ENCODE measurements at places on chromosomes 4 and X.

DNA sequence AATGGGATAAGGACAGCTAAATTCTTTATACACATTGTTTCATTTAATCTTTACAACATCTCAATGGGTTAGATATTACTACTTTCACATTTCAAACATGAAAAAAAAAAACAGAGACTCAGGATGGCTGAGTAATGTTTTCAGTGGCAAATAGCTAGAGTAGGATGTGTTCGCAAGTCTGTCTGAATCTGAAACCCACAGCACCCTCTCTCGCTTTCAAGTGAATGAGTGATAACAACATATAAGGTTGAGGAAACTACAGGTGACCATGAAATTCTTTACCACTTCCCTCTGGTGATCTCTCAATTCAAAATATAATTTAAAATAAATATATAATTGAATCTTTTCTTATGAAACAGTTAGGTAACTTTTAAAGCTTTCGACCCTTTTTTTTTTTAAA lies 162.6 kb downstream of the PRR32 start:
- DNase-seq, result no peak

DNA sequence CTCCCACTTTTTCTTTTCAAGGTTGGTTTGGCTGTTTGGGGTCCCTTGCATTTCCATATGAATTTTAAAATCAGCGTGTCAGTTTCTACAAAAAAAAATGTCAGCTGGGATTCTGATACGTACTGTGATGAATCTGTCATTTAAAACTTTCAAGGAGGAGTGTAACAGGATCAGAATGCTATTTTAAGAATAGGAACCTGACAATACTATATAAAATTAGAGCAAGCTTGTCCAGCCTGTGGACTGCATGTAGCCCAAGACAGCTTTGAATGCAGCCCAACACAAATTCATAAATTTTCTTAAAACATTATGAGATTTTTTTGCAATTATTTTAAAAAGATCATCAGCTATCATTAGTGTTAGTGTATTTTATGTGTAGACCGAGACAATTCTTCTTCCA lies 56.5 kb downstream of the TMEM164 start:
- DNase-seq, result no peak

DNA sequence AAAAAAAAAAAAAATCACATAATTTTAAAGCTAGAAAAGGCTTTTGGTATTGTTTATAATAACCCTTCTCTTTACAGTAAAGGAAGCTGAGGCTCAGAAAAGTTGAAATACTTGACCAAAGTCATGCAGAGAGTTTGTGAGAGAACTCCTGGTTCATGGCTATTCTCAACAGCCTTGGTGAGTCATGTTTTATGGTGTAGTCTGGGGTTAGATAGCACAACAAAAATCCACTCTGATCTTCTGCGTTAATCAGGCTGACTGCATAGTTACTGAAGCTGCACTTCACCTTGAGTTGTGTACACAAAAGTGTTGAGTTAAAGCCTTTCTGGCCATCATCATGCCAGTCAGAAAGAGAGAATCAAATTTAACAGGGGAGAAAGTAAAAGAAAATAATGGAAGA lies 19.3 kb upstream of the SFRP2 start:
- no peak for DNase-seq

DNA sequence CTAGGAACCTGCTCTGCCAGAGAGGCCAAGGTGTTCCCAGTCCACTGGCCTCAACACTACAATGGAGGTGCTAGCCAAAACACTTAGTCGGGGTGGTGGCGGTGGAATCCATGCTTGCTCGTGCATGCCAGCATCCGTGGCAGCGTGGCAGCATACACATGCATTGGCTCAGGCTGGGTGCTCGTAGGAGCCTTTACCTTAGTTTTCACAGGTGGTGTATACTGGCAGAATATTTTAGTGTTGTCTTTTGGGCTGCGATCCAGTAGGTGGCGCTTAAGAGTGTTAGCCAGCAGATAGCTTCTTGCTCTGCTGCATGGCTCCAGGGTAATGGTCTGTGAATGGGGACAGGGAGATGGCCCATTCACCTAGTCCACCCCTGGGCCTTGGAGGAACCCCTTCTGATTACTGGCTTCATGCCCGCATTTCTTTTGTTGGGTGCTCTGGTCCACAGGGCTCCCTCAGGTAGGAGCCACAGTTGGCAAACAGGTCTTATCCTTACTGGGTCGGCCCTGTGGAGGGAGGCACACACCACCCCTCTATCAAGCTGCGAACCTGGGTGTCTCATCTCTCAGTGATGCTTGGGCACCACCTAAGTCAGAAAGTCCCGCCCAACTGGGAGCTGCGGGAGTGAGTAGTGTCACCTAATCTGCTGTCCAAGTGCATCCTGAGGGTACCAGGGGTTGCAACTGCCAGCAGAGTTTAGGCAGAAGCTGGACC lies 40.0 kb downstream of the RIPPLY1 start:
- no peak for DNase-seq

GRCh38 chr4:81639248-81639647 lies 167.5 kb upstream of the RASGEF1B start:
- no peak for DNase-seq

DNA sequence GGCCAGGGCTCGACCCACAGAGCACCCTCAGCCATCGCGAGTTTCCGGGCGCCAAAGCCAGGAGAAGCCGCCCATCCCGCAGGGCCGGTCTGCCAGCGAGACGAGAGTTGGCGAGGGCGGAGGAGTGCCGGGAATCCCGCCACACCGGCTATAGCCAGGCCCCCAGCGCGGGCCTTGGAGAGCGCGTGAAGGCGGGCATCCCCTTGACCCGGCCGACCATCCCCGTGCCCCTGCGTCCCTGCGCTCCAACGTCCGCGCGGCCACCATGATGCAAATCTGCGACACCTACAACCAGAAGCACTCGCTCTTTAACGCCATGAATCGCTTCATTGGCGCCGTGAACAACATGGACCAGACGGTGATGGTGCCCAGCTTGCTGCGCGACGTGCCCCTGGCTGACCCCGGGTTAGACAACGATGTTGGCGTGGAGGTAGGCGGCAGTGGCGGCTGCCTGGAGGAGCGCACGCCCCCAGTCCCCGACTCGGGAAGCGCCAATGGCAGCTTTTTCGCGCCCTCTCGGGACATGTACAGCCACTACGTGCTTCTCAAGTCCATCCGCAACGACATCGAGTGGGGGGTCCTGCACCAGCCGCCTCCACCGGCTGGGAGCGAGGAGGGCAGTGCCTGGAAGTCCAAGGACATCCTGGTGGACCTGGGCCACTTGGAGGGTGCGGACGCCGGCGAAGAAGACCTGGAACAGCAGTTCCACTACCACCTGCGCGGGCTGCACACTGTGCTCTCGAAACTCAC lies 3.6 kb downstream of the MID1IP1 start:
- DNase-seq, result no peak

DNA sequence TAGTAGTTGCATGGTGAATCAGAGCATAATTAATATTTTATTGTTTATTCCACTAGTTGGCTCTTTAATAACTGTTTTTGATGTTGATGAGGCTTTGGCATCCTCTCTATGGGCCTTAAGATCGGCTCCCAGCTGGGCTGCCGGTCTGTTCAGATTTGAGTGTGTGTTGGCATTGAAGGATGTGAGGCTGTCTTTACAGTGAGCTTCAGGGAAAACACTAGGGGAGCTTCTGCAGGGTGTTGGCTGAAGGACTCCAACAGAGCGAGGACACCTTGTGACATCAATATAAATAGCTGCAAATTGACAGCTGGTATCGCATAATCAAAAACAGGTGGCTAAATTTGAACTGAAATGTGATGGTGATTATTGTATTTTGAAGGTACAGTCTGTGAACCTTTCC lies 322.0 kb downstream of the FSTL5 start:
- no peak for DNase-seq

DNA sequence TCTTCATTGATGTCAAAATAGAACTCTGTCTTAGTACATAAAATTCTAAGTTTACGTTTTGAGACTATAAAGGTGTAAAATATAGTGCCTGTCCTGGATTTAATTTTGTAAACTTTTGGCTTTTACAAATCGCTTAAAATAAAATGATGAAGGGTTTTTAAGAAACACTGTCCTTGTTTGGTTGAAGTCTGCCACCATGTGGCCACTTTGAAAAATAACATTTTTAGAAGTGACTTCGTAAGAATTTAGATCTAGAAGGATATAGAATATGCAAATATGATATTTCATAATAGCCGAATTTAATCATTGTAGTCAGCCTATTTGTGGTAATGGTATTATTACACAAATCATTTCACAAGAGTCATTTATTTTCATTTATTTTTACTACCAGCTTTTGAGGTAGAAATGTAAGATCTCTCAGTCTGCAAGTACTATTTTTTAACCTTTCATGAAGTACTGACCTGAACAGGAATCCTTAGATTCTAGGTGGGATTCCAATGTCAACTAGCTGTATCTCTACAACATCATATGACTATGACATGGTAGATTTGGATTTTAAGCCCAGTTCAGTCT lies 31.0 kb upstream of the FAT4 start:
- no peak for DNase-seq

- DNase-seq, result no peak
These were observed 5.8 kb downstream of the SRPX start for GRCh38 chrX:38214551-38215531.

GRCh38 chr4:128556756-128557155 lies 252.7 kb upstream of the JADE1 start:
- DNase-seq, result no peak

GRCh38 chr4:9976293-9976692 lies 45.0 kb downstream of the SLC2A9 start:
- no peak for DNase-seq

DNA sequence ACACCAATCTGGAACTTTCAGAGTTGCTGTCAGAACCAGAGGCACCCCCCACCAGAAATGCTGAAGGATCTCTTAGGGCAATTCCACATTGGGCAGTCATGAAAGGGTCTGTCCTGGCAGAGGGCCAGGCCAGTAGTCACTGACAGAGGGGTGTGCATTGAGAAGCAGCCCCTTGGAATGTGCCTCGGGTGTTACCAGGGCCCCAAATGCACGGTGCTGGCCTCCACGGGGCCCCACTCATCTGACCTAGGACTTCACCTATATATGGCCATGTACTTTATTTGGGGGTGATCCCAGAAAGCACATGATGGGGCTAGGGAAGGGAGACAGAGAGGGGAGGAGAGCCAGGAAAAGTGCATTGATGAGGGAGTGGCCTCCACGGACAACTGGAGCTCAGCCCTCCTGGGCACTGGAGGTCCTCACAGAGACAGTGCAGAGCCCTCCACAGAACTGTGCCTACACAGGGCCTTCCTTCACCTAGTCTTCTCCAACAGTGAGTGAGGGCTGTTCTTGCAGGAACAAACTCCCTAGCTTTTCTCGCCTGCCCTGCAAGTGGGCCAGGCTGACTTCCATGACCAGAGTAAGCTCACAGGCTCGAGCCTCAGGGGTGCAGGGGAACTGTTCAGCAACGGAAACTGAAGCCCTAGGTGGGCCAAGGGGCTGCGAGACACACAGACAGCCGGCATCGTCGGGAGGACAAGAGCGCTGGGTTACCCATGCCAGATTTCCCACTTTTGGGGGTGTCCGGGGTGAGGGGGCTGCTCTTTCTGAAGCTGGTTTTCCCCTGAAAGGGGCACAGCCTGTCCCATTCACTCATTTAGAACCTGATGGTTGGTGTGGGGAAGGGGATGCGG lies 136.2 kb downstream of the HMX1 start:
- no peak for DNase-seq

GRCh38 chrX:21398426-21398825 lies 24.2 kb downstream of the CNKSR2 start:
- no peak for DNase-seq

Measured in stimulated activated CD4-positive, alpha-beta T cell treated with anti-CD3 and anti-CD28 coated beads, Interleukin-1b, Interleukin-23, amount 100 ng/mL, for 1 hour (primary cell).